Esophagus muscularis mucosa (tissue), 4 donors: ENCODE measurements at places on chromosomes 6 and 20. TPM values are rescaled to one million over a fixed set of nuclear protein-coding genes. Genes with fewer than 3 reads are reported as not detected.
A peak's percentile ranks its signal among the peaks of the same experiment; 100 is the strongest.

DNA sequence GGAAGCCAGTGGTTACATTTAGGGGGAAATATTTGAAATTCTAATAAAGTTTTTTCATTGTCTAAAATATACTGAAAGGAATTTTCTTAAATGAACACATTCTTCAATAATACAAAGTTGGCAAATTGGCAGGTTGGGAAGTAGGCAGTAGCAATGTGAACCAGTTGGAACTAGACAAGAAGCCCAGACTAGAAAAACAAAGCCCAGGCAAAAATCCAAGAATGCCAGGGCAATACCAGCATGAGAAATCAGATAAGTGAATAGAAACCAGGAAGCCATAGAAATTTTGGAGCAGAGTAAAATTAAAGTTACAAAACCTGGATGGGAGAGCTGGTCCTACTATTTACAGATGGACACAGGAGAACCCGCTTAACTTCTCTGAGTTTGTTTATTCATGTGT, 52.2 kb downstream of the TPBG start:
- no peak for DNase-seq

- DNase-seq = no peak
Observed at GRCh38 chr6:138105880-138106664, 1.1 kb downstream of the PERP start.

GRCh38 chr20:47863981-47864380, 78.7 kb upstream of the SULF2 start:
- DNase-seq = no peak

GRCh38 chr6:55708711-55709110, 129.7 kb upstream of the HMGCLL1 start:
- DNase-seq = no peak

The DUSP15 gene
- total RNA-seq = 4.3 TPM

DNA sequence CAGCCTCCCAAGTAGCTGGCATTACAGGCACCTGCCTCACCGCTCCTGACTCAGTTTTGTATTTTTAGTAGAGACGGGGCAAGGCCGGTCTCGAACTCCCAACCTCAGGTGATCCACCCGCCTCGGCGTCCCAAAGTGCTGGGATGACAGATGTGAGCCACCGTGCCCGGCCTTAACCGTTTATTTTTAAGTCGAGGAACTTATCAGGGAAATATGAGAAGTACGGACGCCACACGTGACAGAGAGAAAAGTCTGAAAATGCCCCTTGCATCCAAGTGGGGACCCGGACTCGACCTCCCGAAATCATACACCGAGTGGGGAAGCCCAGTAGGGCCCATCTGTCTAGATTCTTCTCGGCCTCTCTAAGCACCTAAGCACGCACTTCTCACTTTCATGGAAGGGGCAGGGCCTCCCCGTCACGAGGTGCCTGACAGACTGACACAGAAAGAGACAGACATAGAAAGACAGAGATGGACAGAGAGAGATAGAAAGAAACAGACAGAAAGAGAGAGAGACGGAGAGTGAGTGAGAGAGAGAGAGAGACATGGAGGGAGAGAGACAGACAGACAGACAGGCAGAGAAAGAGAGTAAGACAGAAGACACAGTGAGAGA, 756.5 kb upstream of the DEFB115 start:
- DNase-seq = peak; percentile 90

GRCh38 chr6:26268659-26269402, 96.2 kb upstream of the BTN3A2 start:
- no peak for DNase-seq

DNA sequence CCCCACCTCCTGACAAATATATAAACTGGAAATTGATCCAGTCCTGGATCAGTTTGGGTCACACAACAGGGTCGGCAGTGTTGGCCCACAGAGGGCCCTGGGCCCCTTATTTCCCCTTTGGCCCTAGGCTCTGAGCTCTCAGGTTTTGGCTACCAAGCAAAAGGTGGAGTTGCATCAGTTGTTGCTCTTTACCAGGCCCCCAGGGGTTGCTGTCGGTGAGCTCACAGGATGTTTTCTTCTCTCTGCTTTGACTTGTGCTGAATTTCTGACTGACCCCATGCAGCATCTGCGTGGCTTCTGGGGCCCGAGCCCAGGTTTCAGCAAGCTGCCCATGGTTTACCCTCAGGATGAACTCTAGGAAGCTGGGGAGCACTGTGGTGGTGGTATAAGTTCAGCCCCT, 44.6 kb downstream of the PPARD start:
- no peak for DNase-seq

DNA sequence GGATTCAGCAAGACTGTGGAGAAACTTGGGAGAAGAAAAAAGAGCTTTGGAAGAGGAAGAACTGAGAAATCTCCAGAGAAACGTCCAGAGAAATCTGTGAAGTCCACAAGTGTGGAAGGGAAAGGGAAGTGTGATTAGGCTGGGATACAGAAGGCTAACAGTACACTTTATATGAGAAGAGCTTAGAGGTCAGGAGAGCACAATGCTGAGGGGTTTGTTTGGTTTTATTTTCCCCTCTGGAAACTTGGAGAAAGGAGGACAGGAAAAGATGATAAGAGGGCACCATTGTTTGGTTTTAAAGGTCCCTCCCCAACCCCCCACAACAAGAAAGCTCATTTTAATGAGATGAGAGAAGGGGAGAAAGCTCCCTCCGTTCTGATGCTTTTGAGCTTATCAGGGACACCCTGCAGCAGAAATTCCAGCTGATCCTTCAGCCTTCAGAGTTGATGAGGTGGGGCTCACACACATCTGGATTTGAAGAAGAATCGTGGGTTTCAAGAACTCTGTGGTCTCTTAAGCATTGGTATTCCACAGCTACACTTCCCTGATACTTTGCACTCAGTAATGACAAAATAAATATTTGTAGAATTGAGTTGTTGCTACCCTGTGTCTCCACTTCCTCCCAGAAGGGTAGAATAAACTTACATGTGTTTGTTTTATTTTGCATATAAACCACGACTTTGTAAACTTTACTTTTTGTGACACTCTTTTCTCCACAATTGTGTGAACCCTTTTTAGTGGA, 1.9 kb downstream of the NT5E start:
- DNase-seq = no peak

GRCh38 chr6:47727391-47727790, 29.0 kb downstream of the ADGRF4 start:
- no peak for DNase-seq
